Islet precursor cell (in vitro differentiated cells): ENCODE measurements at places on chromosomes 6 and 20.

GRCh38 chr6:121522265-121522664 is 86.8 kb downstream of the GJA1 start:
- peak; percentile 89 for DNase-seq

GRCh38 chr6:56416247-56416646 is 168.9 kb upstream of the COL21A1 start:
- DNase-seq: no peak

DNA sequence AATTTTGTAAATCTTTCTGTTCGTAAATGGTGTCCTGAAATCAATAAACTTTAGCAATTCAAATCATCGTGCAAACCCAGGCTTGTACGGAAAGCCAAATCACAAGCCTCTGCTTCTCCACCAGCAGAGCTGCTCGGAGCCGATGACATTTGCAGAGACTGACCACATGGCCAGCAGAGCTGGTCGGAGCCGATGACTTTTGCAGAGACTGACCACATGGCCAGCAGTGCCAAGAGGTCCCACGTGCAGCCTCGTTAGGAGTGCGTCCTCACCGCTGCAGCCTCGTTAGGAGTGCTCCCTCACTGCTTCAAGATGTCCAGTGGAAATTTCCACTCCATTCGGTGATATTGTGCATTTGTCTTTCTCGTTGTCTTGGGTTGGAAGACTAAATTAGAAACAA is 28.5 kb downstream of the SMOC2 start:
- DNase-seq: no peak

DNA sequence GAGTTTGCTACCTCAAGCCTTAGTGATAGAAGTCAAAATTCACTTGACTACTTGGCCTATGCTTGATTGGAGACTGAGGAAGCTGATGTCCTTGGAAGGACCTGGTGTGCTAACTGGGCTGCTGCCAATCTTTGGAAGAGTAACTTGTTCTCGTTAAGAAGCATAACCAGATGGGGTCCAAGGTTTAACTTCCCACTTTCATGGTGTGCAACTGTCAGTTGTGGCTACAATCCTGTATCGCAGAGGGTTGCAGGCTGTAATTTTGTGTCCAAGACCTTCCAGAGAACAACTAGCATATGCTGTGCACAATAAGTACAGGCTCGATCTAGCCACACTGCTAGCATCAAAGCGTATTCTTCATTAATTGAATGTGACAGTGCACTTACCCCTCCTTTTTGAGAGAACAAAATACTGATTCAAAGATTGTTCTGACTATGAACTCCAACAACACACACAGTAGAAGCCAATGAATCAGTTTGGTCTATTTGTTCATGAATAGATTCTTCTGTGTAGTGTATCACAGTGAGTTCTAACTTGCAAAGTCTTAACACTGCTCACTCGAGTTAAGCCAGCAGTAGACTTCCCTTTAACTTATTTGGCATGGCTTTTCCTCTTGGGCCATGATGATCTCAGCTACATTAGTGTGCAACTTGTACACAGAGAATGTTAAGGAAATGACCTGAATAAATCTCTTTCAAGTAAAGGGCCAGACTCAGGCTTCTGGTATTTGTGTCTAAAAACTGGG is 15.8 kb upstream of the PLCB1 start:
- no peak for DNase-seq

DNA sequence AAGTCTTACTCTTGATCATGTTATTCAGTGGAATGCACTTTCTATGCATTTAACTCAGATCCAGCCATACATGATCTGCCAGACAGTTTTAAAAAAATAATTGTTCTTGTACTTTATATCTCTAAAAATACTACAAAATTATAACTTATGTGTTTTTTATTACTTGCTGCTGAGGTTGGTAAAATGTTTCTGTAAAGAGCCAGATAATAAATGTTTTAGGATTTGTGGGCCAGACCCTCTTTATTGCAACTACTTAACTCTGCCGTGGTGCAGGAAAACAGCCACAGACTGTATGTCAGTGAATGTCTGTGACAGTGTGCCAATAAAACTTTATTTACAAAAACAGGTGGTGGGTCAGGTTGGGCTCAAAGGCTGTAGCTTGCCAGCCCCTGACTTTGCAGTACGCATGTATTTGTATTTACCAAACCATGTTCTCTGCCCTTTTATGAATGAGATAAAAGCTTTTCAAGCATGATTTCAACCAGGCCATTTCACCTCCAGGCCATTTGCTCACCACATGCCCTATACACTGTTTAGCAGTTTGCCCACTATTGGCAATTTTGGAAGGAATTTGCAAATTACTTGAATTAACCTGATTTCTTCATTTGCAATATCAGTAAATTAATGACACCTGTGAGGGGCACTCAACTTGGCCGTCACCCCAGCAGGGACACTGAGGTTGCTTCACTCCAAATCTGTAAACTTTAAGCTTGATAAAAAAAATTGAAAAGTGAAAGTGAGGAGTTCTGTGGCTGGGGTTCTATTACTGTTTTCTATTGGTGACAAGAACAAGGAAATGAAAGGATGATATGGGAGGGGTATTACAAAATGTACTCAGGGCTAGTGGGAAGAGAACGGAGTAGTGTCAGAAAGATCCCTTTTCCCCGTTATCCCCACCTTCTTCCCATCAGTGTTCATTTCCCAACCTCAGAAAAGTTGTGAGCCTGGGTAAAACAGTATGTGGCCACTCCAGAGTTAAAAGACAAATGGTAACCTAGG is 133.4 kb downstream of the CEBPB start:
- no peak for DNase-seq

GRCh38 chr20:31704225-31705119 is 18.2 kb downstream of the BCL2L1 start:
- DNase-seq: peak; percentile 94

GRCh38 chr6:7200598-7201443 is 93.1 kb downstream of the RREB1 start:
- DNase-seq: no peak
